Dermis blood vessel endothelial cell (primary cell): ENCODE measurements at places on chromosomes 16 and 17.
A peak's percentile ranks its signal among the peaks of the same experiment; 100 is the strongest.

DNA sequence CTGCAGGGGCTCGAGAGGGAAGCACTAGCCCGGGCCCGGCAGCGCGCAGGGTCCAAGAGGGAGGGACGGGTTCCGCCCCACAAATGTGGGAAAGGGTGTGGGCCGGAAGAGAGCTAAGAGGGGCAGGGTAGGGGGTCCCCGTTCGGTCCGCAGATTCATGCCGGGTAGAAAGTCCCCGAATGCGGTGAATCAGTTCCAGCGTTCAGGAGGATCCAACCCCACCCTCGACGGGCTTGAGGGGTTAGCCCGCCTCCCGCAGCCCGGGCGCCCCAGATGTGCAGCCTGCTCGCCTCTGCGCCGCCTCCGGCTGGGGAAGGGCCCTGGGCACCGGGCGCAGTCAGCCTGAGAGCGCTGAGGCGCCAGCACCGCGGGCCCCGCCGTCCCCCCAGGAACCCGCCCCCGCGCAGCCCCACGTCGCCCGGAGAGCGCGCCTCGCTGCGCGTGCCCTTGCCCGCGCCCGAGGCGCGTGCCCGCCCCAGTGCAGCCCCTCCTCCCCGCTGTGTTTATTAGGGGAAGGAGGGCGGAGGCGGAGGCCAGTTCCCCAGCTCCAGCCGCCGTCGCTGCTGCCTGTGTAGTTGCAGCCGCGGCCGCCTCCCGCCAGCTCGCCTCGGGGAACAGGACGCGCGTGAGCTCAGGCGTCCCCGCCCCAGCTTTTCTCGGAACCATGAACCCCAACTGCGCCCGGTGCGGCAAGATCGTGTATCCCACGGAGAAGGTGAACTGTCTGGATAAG, at the start of gene LASP1:
TSS of gene LASP1 (plus strand) at position 533 of the 733 bp plus-strand sequence. CDS start at position 665, 132 bp downstream.
- DNase-seq: peak; percentile 92

- no peak for DNase-seq
These were observed 4.9 kb downstream of the PRCD start for GRCh38 chr17:76544546-76545365.

- no peak for DNase-seq
These were observed 10.2 kb downstream of the CFAP20 start for GRCh38 chr16:58118801-58119508.

- DNase-seq: no peak
These were observed 3.6 kb upstream of the WDR24 start for GRCh38 chr16:693766-694165.

- DNase-seq: no peak
These were observed 7.8 kb upstream of the EVI2A start for GRCh38 chr17:31329221-31329620.

DNA sequence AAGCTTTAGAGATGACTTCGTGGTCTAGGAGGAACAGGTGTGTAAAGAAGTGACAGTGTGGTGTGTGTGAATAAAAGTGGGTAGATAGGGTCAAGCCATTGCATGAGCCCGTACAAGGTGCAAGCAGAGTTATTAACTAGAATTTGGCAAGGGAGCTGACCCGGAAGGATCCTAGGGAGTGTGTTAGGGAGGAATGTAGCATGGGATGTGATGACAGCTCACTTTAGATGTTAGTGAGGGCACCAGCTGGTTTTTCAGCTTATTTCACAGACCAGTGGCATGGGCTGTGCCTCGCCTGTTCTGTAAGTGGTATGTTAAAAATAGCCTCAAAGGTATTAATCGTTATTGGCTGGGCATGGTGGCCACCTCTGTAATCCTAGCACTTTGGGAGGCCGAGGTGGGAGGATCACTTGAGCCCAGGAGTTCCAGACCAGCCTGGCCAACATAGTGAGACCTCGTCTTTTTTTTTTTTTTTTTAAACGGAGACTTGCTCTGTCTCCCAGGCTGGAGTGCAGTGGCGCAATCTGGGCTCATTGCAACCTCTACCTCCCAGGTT, 8.3 kb downstream of the ANKRD40CL start:
- DNase-seq: no peak

GRCh38 chr16:11118479-11118878, 137.5 kb downstream of the SOCS1 start:
- no peak for DNase-seq

DNA sequence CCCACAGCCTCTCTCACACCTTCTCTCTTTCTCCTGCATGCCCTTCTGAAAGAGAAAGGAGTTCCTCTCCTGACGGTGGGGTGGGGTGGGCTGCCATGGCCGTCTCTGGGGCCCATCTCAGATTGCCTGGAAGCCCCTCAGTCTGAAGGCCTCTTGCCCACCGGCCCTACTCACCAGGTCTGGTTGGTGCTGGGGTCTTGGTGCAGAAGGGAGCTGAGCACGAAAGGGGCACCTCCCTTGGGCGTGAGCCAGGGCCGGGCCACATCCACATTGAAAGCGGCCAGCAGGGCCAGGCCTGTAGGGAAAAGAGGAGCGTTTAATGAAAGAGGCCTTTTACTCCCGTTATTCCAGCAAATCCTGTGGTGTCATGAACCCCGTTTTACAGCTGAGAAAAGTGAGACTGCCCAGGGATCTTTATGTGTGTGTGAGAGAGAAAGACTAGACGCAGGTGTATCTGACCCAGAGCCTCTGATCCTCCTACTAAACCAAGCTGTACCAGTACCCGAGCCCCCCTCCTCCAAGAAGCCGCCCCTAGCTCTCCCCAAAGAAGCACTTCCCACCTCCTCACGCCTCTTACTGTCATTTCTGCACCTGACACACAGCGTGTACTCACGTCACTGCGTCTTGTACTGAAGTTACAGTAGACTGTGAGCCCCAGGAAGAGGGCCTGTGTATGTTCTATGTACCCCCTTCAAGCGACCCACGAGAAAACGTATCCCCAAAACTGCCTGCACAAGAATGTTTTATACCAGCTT, 23.4 kb downstream of the ITGAE start:
- no peak for DNase-seq

DNA sequence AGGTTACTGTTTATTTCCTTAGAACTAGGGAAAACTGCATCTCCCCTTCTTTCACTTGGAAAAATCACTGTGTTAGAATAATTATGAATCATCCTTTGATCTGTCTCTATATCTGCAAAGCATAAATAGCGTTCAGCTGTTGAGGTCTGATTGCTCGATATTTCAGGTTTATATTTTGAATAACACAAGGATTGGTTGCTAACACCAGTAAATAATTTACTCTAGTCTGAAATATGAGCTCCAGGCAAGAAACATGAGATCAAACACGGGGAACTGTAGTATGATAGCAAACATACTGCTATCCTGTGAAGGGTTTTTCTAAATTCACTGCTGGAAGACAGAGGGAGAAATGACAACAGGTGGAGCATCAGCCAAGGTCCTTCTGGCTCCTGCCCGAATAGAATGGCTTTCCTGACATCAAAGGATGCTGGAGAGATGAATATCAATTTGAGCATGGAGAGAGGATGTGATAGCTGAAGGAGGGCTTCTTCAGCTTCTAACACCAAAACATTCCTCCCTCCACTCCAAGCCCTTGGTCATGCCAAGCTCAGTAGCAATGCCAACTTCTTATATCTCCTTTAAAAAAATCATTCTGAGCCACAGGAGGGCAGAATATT, 450.3 kb downstream of the SHISA9 start:
- DNase-seq: no peak
